ENCODE measurements at places on chromosomes 5 and 9. TPM values are rescaled to one million over a fixed set of nuclear protein-coding genes. Genes with fewer than 3 reads are reported as not detected.

The PPP2R2B gene
- 91.0 TPM for total RNA-seq

The RNF180 gene
- 48.9 TPM for total RNA-seq

The FOXD1 gene
- total RNA-seq: 0.98 TPM

The GNG10 gene
- 28.3 TPM for total RNA-seq

The RPL35 gene
- 574 TPM for total RNA-seq

The NR5A1 gene
- not detected for total RNA-seq

The PCDHA1 gene
- total RNA-seq: 6.6 TPM
